ENCODE measurements at places on chromosomes 7 and 10.

GRCh38 chr10:102504179-102504975, 605 bp downstream of the SUFU start:
- DNase-seq = peak; percentile 36

- DNase-seq = no peak
Measured at GRCh38 chr7:42338231-42338915, 101.4 kb upstream of the GLI3 start.

DNA sequence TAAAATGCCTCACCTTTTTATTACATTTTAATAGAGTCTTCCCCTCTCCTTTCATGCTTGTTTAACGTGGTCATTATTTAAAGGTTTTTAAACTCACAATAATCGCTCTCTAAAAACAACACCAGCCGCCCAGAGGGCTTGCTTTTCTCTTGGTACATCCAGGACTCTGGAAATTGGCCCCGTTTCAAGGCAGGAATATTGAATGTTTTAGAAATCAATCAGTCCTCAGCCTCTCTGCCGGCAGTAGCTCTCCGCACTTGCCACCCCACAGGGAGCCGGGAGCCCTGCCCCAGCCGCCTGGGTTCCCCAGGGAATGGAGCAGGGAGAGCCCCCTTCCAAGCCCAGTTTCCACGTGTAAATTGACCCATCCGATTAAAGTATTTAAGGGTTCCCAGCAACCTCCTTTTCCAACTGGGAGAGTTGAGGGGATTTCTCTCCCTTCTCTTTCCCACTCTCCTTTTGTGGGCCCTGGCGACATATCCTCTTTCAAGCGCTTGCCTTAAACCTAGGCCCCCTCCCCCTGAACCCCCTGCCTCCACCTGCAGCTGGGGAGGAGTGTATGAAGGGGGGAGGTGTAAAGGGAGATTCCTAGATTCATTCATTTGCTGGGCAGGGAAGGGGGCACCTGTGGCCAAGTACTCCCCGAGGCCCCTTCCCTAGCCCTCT, 1.9 kb downstream of the FGF8 start:
- DNase-seq = no peak

GRCh38 chr10:11548768-11549099, 62.7 kb downstream of the USP6NL start:
- no peak for DNase-seq

GRCh38 chr10:98351831-98352402, 63.1 kb downstream of the PYROXD2 start:
- no peak for DNase-seq

- peak; percentile 91 for DNase-seq
Measured at GRCh38 chr10:77989081-77989724, 40.1 kb downstream of the POLR3A start.

DNA sequence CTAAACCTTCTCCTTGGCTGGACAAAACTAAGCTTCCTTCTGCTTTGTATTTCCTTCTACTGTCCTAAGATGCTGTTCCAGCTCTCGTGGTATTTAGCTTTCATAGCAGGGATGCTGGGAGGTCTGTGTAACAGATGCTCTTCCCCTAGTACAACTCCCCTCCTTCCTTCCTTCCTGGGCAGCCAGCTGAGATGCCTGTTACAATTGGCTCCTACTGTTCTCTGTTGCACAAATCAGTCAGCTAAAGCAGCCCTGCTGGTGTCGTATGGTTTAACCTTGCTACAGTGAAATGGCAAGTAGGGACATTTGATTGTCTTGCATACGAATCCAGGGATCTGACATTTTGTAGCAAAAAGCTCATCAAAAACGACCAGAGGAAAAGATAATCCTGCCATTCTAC, 143.8 kb downstream of the ARHGAP21 start:
- DNase-seq = no peak

DNA sequence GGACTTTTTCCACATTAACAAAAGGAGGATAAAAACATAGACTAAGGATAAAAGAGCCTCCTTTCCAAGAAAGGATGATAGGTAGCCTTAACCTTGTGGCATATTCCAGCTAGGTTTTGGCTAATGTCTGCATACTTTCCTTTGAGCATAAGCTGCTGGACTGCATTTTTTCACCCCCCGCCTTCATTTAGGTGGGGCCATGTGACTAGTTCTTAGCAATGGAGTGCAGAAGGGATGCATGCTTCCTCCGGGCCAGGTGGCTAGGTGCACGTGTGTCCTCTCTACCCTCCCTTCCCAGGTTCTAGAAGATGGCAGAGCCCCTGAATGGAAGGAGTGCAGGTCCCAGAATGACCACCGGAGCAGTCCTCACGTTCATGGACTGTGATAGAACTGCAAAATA, 59.8 kb downstream of the BPGM start:
- DNase-seq = no peak

DNA sequence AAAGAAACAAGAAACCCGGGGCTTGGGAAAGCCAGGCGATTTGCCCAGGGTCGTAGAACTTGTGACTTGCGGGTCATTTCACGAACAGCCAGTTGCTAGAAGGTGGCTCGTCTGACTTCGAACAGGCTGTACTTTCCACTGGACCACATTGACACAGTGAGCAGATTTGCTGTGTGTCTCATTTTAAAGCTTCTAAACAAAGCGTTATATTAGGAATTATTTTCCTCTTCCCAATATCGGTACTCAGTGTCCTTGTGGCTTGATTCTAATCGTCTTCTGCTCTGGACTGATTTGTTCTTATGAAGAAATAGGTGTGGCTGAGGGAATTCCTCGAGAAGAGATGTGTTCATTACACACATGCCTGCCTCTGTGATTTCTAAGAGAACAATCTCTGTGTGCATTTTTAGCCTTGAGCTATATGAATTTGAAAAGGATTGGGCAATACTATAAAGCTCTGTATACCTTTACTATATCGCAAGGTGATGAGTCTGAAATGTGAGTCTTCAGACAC, 150.0 kb upstream of the PRR15 start:
- no peak for DNase-seq
